ENCODE measurements at places on chromosomes 3 and 15.

GRCh38 chr3:2099028-2099671, 484 bp downstream of the CNTN4 start:
- no peak for DNase-seq

GRCh38 chr3:43218156-43218555, 68.2 kb upstream of the SNRK start:
- no peak for DNase-seq

DNA sequence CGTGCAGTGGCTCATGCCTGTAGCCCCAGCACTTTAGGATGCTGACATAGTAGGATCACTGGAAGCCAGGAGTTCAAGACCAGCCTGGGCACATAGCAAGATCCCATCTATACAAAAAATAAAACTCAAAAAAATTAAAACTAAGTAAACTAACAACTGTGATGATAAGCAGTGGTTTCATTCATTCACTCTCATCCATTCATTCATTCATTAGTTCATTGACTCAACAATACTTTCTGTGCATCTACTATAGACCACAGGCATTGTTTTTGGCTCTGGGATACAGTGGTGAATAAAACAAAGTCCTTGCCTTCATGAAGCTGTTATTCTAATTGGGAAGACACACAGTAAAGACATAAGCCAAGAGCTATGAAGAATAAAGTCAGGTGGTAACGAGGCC, 7.5 kb upstream of the TMEM212 start:
- DNase-seq: no peak

GRCh38 chr3:105504440-105504951, 137.8 kb downstream of the ALCAM start:
- DNase-seq: no peak

DNA sequence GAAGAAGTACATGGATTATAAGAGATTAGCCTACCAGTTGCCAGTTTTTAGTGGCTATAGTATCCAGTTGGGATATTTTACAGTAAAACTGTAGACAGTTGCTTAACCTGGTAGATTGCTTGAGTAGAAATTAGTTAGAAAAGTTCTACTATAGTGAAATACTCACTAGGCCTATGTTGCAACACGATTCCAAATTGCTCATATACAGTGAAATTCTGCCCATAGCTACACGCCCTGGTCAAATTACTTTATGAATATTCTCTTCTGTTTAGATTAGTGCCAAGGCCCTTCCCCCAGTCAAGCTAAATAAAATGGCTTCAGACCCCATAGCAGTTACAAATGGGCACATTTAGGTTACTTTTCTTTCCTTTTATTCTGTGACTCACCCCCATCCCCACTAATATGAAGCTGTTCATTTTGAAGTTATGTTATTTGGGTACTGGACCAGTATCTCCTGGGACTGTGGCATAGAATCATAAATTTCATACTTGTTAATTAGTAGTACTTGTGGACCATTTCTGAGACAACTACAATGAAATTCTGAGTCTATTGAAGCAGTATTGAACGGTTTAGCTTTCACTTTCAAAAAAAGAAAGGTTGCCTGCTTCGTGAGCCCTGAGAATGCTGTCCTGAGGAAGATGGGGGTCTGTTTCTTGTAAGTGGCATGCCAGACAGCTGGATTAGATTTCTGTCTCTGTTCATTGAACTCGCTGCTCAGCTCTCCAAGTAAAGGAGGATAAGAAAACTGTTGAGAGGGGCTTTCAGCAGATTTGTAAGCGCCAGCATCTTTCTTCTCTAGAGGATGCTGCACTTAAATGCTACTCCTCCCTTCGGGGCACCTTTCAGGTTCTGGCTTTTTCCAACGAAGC, 65.8 kb upstream of the CFAP20DC start:
- DNase-seq: no peak

GRCh38 chr3:5466065-5466464, 278.6 kb downstream of the EDEM1 start:
- no peak for DNase-seq

- DNase-seq: no peak
Observed at GRCh38 chr3:160747422-160747821, 8.6 kb upstream of the PPM1L start.

DNA sequence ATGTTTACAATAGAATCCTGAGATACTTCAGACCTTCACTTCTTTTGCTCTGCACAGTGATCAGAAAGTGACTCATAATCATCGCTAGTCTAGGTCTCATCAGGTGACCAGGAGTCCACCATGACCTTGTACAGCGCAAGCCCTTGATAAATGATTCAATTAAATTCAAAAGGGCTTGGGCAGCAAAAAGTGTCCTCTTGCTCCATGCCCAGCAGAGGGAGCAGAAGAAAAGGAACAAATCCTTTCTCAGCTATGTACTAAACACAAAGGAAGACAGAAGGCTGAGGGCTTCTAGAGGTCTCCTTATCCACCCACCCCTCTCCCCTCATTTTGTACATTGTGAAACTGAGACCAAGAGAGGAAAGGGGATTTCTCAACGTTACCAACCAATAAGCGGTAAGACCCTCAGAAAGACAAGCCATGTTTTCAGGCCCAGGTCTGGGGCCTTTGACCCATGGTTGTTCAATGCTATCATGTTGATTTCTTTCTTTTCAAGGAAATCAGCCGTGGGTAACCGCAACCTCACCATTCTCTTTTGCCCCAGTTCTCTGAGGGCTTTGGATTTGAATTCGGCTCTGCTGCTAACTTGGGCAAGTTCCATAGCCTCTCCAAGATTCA, 74.8 kb downstream of the AQP9 start:
- no peak for DNase-seq

DNA sequence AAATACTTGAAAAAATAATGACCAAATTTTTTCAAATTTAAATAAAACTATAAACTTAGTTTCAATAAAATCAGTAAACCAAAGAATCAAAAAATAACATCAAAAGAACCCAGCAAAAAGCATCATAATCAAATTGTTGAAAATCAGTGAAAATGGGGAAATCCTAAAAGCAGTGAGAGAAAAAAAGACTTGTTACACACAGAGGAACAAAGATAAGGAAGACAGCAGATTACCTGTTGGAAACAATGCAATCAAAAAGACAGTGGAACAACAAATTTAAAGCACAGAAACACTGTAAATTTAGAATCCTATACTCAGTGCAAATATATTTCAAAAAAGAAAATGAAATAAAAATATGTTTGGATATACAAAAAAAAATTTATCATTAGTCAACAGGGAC, 156.2 kb upstream of the LMCD1 start:
- no peak for DNase-seq

DNA sequence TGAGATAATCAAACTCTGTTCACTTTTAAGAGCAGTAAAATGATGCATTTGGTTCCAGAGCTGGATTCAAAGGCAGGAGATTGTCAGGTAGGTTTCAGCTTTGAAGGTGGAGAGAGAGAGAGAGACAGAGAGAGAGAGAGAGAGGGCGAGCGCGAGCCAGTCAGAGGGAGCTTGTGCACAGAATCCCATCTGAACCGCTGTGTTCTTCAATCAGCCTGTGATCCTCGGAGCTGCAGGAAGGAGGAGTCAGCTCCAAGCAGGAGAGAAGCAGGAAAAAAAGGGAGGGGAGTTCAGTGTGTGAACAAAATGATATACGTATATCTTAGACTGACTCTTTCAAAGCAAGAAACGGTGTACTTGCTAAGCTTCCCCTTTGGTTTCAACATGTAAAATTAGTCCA, at the start of gene GPR149:
Gene GPR149 (minus strand): TSS at position 177 of the 400 bp plus-strand sequence. CDS start 575 bp downstream, outside the sequence.
- no peak for DNase-seq

GRCh38 chr3:157844800-157845565, 261.2 kb downstream of the SHOX2 start:
- no peak for DNase-seq

All from CD4-positive, alpha-beta T cell treated with Interleukin-15 for 1 hour (primary cell).